ENCODE measurements at places on chromosomes 16 and 17.
A peak's percentile ranks its signal among the peaks of the same experiment; 100 is the strongest.

DNA sequence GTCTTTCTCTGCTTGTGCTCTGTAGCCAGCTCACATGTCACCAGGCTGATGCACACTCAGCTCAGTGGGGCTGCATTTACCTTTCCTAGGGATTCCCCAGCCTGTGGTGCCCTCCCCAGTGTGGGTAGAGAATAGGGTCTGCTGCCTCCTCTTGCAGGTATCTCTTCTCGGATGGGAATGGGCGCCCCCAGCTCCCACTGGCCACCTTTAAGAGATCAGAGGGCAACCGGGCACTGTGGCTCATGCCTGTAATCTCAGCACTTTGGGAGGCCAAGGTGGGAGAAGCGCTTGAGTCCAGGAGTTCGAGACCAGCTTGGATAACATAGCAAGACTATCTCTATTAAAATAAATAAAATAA, 3.3 kb downstream of the XYLT2 start:
- peak; percentile 49 for DNase-seq

DNA sequence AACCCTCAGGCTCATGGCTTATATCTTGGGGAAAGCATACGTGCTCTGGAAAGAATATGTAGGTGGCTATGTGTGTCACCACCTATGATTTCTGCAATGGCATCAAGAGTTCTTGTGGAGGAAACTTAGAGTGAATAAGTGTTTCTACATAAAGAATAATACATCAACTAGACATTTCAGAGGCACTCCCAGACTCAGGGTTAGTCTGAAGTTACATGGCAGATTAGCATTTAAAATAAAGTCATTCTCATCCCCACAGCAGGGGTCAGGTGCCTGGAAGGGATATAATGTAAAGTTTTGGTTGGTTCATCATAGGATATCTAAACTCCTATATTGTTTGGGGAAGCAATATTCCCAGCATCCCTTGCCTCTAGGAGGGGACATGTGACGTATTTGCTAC, 182.1 kb downstream of the PCTP start:
- no peak for DNase-seq

- peak; percentile 89 for DNase-seq
Observed at GRCh38 chr16:28277537-28278388, 14.6 kb upstream of the SBK1 start.

DNA sequence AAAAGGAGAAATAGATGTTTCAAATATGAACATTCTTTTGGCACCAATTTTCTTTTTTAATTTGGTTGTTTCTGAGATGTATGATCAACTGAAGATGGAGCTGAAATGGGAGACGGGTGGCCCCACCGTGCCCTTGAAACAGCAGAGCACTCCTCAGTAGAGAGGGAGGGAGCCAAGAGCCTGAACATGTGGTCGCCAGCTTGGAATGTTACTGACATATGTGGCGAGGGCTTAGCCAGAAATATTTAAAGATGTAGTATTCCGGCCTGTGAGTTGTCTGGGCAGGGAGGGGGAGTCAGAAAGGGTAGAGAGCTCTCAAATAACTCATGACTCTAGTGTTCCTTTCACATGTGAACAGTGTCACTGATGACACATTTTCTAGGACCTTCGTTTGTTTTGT, 13.3 kb upstream of the MRC2 start:
- no peak for DNase-seq

DNA sequence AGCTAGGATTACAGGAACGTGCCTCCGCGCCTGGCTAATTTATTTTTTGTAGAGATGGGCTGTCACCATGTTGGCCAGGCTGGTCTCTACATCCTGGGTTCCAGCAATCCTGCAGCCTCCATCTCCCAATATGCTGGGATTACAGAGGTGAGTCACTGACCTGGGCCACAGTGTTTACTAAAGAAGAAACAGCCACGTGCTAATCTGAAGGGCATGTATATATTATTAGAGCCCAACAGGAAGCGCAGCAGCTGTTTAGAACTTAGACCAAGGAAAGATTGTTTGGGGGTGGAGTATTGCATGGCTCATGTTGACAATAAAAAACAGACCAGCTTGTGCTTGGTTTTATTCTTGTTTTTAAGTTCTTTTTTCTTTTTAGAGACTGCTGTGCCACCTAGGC, 60.2 kb downstream of the HAPSTR1 start:
- DNase-seq = no peak

All from aorta (tissue), 5 donors.